A549 treated with ZK216348 at 1 μM for 4 hours (cell line): ENCODE measurements at places on chromosomes 3 and 15. TPM values are rescaled to one million over a fixed set of nuclear protein-coding genes. Genes with fewer than 3 reads are reported as not detected.

Gene COLQ
- 0.19 to 0.80 TPM (median 0.21 TPM) in 5 replicates for total RNA-seq

Gene SLCO3A1
- 14.5 to 30.6 TPM (median 26.9 TPM) in 5 replicates for total RNA-seq

Gene GOLGA8G
- not detected in 5 replicates for total RNA-seq

Gene DCLK3
- total RNA-seq = not detected in 5 replicates

Gene CCDC54
- total RNA-seq = not detected in 5 replicates

Gene RHCG
- total RNA-seq = 28.1 to 53.8 TPM (median 41.2 TPM) in 5 replicates

Gene MYL3
- total RNA-seq = 0.16 TPM in 1 of 5 replicates, not detected in the others

Gene RHOV
- total RNA-seq = 4.7 to 6.1 TPM (median 5.1 TPM) in 5 replicates

Gene ATG7
- 15.1 to 18.2 TPM (median 15.3 TPM) in 5 replicates for total RNA-seq

Gene WNT5A
- 0.66 to 1.3 TPM (median 1.1 TPM) in 5 replicates for total RNA-seq

Gene CPLX3
- total RNA-seq = 0.07 TPM in 1 of 5 replicates, not detected in the others

Gene MESP1
- 1.1 to 10.2 TPM (median 5.1 TPM) in 5 replicates for total RNA-seq

Gene SAMMSON
- not detected in 5 replicates for total RNA-seq

Gene ZNF774
- 0.62 to 1.7 TPM (median 1.0 TPM) in 5 replicates for total RNA-seq

Gene IL17RB
- 0.48 to 1.2 TPM (median 0.87 TPM) in 5 replicates for total RNA-seq

Gene COL7A1
- total RNA-seq = 93.6 to 227 TPM (median 182 TPM) in 5 replicates

Gene INKA1
- total RNA-seq = 1.1 to 3.0 TPM (median 2.3 TPM) in 5 replicates

Gene B3GALNT1
- total RNA-seq = 0.15 to 0.21 TPM (median 0.16 TPM) in 4 of 5 replicates, not detected in the other

Gene ZCWPW2
- not detected in 5 replicates for total RNA-seq

Gene GABRB3
- total RNA-seq = 59.9 to 93.0 TPM (median 71.4 TPM) in 5 replicates

Gene SPESP1
- total RNA-seq = not detected in 5 replicates

Gene RAB6B
- total RNA-seq = 0.91 to 2.7 TPM (median 2.5 TPM) in 5 replicates

Gene TEX9
- total RNA-seq = 2.7 to 5.3 TPM (median 5.0 TPM) in 5 replicates

Gene CLDN16
- total RNA-seq = 0.07 to 0.34 TPM in 2 of 5 replicates, not detected in the others

Gene DENND4A
- total RNA-seq = 5.0 to 6.4 TPM (median 5.4 TPM) in 5 replicates

Gene MON1A
- 4.2 to 9.1 TPM (median 8.5 TPM) in 5 replicates for total RNA-seq

Gene LRRC3B
- total RNA-seq = not detected in 5 replicates

Gene PEX5L
- total RNA-seq = not detected in 5 replicates

Gene TMEM207
- total RNA-seq = not detected in 5 replicates

Gene SLITRK3
- not detected in 5 replicates for total RNA-seq
